ENCODE measurements at places on chromosomes 12 and 14.

DNA sequence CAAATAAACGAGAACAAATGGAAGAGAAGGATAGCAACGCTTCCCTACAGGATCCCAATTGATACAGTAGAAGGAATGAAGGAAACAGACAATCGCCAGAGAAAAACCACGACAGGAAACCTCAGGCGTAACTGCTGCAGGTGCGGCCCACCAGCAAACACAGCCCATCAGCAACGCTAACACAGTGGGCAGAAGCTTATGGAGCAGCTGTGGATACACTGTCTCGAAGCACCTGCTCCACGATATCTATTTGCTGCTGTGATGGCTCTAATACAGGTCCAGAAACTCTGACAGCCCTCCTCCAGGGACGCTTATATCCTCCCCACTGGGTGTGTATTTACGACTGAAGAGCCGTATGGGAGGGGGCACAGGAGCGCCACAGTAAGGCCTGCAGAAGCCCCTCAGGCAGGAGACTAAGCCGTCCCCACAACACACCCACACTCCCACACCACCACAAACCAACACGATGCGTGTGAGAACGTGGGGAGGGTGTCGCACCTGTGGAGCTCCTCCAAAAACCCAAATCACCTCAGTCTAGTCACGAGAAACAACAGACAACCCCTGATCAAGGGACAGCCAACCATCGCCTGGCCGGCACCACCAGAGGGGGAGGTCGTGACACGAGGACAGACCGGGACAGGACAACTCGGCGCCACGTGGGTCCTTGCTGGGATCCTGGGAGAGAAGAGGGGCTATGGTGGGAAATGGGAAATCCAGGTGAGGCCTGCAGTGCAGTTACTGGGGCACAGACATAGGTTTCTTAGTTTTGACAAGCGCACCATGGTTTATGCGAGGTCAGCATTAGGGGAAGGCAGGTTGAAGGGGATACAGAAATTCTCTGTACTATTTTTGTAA lies 24.0 kb downstream of the POLE start:
- DNase-seq, result no peak

DNA sequence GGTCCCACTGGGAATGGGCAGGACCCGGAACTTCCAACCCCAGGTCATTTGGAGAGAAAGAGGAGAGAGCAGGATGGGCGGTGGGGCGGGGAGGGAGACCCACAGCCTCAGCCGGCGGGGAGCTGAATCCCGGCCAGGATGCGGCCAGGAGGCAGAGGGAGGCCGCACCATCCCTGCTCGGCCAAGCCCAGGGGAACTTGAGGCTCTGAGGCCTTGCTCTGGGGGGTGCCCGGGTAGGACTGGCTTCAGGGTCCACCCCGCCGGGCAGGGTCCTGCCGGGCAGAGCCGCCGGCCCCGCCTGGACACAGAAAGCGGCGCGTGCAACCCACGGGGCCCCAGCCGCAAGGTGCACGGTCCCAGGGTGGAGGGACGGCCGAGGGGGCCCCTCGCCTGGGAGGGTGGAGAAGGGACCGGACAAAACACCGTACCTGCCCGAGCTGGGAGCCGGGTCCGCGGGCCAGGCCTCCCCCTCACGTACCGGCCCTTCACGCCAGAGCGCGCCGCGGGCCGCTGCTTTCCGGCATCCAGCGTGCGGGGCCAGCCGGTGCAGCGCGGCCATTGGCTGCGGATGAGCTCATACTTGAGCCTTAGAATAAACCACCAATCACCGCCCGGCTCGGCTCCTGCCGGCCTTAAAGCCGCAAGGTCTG lies at the start of gene RPS6KL1:
RPS6KL1 (minus strand) TSS at position 509 of the 650 bp plus-strand sequence. CDS start 1,719 bp downstream, outside the sequence.
- peak; percentile 95 for DNase-seq

DNA sequence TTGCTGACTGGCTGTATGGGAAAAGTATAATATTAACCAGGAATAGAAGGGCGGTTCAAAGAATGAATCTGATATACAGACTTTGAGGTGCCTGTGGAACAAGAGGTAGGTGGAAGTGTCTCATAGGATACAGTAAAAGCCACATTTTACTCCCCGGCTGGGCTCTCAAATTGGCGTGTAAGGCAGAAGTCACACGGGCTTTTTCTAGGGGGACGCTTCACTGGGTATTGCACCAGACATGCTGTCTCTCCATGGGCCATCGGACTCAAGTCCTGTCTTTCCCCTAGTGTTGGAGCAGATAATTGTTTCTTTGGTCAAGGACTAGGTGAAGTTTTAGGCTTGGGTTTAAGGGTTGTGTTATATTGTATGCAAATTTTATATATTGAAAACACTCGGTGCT lies 9.1 kb downstream of the TMCC3 start:
- DNase-seq, result no peak

GRCh38 chr14:60163693-60164092 lies 1.5 kb downstream of the DHRS7 start:
- no peak for DNase-seq

- no peak for DNase-seq
Observed at GRCh38 chr12:94261786-94262185, 113.4 kb downstream of the PLXNC1 start.

- no peak for DNase-seq
Observed at GRCh38 chr12:15815730-15816129, 26.5 kb upstream of the EPS8 start.

GRCh38 chr14:99758121-99758821 lies 34.9 kb upstream of the EML1 start:
- DNase-seq, result no peak

DNA sequence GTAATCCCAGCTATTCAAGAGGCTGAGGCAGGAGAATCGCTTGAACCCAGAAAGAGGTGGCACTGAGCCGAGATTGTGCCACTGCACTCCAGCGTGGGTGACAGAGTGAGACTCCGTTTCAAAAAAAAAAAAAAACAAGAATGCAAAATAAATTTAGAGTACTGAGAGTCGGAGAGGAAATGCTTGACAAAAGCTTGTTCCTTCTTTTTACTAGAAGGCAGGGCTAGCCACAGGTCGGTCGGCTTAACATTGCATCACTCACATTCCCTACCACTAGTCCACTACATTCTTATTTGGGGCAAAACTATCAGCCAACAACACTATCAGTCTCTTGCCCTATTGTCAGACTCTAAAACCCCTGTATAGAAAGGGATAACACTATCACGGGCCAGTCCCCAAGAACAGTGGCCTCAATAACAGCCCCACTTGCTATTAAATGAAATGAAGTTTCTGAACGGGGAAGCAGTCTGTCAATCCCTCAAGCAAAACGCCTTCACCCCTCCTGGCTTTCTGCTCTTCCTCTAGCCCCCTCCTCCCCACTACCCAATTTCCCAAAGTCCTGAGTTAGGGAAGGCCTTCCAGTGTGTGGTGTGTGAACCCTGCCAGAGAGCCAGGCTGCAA lies 1.0 kb downstream of the RNF41 start:
- DNase-seq, result no peak

DNA sequence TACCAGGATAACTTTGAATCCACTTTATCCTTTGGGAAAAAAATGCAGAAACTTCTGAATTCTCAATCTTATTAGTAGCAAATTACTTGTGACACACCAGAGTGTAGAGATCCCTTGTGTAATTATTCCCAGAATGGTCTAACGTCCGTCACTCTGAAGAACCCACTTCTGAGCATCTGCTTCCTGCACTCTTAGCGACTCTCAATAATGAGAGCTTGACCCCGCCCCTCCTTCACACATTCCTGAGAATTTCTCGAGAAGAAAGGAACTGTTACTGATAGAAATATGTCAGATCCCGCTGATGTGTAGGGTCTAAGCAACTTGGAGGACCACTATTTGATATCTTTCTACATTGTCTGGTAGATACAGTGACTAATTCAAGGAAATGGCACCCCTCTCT lies 218.3 kb upstream of the PDZRN4 start:
- DNase-seq, result no peak

GRCh38 chr14:58160561-58160960 lies 8.5 kb upstream of the ARMH4 start:
- no peak for DNase-seq

DNA sequence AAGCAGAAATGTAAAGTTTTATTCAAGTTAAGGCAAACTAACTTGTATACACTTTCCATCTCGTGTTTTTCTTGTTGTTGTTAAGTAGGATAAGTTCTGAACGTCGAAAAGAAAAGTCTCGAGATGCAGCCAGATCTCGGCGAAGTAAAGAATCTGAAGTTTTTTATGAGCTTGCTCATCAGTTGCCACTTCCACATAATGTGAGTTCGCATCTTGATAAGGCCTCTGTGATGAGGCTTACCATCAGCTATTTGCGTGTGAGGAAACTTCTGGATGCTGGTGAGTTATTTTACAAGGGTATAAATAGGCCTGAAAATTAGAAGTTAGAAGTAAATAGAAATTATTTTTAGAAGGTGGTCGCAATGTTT lies 25.0 kb downstream of the HIF1A start:
- no peak for DNase-seq

DNA sequence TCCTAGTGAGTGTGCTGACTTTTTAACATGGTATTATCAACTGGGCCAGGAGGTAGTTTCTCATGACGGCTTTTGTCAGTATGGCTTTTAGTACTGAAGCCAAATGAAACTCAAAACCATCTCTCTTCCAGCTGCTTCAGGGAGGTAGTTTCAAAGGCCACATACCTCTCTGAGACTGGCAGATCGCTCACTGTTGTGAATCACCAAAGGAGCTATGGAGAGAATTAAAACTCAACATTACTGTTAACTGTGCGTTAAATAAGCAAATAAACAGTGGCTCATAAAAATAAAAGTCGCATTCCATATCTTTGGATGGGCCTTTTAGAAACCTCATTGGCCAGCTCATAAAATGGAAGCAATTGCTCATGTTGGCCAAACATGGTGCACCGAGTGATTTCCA lies 141.1 kb downstream of the HMGA2 start:
- DNase-seq, result no peak

DNA sequence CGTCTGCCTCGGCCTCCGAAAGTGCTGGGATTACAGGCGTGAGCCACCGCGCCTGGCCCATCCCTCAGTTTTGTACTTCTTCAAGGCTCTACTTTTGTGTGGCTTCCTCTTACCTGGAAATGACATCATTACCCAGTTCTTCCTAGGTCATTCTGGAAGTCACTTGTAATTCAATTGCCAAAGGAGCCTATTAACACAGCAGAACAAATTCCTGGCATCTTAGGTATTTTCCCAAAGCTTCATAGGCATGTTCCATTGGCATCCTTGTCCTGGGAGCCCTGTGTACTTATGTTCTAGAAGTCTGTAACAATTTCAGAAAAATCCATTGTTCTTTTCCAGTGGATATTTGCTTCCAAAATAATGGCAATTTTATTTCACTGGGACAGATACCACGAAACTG lies 60.6 kb downstream of the DAAM1 start:
- no peak for DNase-seq

DNA sequence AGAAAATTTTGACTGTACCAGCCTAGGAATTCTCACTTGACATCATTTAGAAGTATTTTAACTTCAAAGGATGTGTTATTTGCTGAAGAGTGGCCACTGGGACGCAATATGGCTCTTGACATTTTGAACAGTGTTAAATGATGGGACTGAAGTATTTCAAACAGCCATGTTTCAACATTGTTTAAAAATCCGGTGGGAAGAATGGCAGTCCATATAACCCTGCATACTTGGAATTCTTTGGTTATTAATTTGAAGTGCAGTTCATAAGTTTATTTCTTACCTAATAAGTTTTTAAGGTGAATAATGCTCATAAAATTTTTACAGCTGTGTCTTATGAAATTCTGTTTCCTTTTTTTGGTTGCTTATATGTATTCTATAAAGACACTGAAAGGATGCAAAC lies 8.3 kb downstream of the TMTC2 start:
- no peak for DNase-seq

DNA sequence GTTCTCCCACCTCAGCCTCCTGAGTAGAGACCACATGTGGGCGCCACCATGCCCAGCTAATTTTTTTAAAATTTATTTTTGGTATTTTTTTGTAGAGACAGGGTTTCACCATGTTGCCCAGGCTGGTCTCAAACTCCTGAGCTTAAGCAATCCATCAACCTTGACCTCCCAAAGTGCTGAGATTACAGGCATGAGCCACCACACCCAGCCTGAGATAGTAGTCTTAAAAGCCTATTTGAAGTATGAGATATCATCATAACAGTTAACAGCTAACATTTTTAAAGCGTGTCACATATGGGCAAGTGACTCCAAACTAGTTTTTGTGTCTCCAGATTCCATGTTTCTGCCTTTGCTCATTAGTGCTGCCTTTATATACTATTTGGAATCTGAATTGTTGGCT lies 74.6 kb upstream of the WSCD2 start:
- no peak for DNase-seq

GRCh38 chr14:85180876-85181275 lies 349.1 kb upstream of the FLRT2 start:
- DNase-seq, result no peak

DNA sequence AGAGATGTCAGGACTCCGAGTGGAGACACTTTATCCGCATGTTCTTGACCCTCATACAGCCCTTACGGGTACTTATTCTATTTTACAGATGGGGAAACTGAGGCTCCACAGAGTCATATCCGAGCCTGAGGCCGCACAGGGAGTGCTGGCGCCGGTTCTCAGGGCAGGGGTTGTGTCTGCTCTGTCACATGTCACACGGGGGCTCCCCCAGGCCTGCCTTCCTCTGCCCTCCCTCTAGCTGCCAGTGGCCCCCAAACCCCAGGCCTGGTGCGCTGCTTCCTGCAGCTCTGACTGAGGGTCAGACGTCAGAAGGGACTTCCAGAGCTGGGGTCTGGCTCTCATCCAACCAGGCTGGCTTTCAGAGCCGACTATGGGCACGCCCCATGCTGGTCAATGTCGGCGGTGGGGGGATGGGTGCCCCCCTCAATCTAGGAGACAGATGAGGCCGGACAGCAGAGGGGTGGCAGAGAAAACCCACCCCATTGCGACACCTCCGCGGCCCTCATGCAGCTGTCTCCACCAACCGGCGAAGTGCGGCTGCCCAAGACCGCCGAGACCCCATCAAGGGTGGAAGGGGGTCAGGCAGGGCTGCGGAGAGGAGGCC lies 811 bp upstream of the INF2 start:
- DNase-seq, result no peak

DNA sequence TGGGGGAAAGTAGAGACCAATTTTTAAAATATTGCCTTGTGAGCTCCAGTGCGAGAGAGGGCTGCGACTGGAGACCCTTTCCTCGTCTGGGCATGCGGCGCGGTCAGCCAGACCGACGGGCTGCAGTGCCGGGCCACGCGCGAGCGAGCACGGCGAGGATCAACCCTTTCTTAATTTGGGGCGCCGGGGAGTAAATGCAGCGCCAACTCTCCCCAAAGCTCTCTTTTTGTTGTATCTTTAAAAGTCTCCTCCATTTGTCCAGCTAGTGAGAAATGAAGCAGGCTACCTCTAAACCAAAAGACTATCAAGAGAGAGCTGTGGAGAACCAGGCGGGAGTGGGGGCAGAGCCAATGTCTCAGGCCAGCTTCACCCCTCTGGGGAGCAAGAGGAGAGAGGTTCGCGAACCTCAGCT lies 1.4 kb downstream of the SIX1 start:
- no peak for DNase-seq

- no peak for DNase-seq
Observed at GRCh38 chr12:92828565-92828964, 100.5 kb downstream of the EEA1 start.

- DNase-seq, result no peak
Observed at GRCh38 chr14:67833403-67833802, 13.8 kb downstream of the RAD51B start.

- no peak for DNase-seq
Observed at GRCh38 chr14:89576145-89576927, 159.3 kb upstream of the FOXN3 start.

Data from NCI-H1694 (cell line).